ENCODE measurements at places on chromosomes 3 and 15.

DNA sequence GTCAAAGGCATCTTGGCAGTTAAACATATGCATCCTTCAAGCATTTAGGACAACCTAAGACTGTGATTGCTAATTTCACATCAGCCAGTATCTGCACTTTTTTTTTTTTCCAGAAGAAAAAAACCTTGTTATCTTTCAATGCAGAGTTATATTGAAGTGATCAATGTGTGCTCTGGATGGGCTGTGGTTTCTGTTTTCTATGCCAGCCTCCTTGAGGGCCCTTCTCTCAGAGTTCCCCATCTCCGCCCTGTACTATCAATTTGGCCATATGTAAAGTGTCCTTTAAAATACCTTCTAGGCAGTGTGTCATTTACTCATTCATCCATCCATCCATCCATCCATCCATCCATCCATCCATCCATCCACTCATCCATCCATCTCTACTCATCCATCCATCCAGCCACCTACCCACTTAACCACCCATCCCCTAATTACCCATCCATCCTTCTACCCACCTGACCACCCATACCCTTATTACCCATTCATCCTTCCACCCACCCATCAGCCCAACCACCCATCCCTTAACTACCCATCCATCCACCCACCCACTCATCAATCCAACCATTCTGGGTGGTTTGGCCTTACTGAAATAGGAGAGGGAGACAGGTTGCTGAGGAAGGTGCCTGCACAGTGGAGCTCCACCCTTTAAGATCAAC lies 322.1 kb downstream of the CHST2 start:
- DNase-seq = no peak

- no peak for DNase-seq
Observed at GRCh38 chr3:173743111-173743510, 345.6 kb downstream of the NLGN1 start.

DNA sequence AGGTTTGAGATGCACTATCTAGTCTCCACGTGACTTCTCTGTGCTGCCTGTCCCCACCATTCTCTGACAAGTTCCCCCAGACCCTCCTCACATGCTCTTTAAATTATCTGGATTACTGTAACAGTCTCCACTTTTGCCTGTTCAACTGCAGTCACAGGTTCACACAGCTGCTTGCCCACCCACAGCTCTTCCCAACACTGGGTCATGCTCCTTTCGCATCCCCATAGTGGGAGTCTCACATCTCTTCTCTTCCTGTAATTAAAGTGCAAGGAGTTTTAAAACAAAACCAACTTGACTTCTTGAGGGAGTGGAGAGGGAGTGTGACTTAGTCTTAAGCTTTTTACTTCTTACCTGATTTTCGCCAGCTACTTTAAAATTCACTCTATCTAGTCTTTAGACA lies 178.8 kb downstream of the PLCL2 start:
- no peak for DNase-seq

DNA sequence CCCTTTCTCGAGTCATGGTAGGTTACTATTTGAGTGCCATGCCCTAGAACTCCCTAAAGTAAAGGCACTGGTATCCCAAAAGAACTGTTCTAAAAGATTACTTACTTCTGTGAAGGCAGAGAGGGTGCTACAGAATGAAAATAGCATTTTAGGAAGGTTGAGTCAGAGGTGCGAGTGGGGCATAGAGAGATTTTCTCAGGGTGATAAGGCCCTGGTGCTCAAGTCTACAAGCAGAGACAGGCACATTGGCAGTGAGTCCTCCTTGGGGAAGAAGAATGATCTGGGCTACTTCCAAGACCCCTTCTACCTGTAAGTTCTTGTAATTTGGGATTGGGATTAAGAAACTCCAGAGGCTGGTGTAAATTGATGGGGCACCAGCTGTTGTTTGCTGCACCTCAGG lies 96.7 kb downstream of the AKAP13 start:
- DNase-seq = no peak

GRCh38 chr3:56915966-56916586 lies 114.3 kb upstream of the ARHGEF3 start:
- no peak for DNase-seq

DNA sequence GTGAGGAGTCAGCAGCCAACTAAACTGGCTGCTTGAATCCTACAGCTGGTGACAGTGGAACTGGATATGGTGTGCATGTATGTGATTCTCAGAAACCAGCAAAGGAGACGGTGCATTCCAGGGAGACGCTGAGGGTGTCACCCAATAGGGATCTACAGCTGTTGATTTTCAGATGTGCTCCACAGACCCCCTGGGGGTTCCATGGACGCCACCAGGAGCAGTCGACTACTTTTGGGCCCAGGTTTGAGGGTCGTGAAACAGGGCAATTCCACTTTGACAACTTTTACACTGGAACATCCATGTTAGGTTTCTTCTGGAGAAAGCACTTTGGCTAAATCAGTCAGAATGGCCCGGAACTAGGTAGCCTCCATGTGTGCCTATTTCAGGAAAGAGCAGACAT lies 71.5 kb upstream of the MEX3B start:
- no peak for DNase-seq

- DNase-seq = no peak
Observed at GRCh38 chr3:48067271-48067670, 51.1 kb upstream of the MAP4 start.

GRCh38 chr15:79919090-79919748 lies 22.4 kb upstream of the MTHFS start:
- DNase-seq = no peak

- DNase-seq = no peak
Observed at GRCh38 chr15:90860450-90860849, 7.9 kb upstream of the FURIN start.

GRCh38 chr3:70090322-70090913 lies 90.9 kb downstream of the SAMMSON start:
- no peak for DNase-seq

DNA sequence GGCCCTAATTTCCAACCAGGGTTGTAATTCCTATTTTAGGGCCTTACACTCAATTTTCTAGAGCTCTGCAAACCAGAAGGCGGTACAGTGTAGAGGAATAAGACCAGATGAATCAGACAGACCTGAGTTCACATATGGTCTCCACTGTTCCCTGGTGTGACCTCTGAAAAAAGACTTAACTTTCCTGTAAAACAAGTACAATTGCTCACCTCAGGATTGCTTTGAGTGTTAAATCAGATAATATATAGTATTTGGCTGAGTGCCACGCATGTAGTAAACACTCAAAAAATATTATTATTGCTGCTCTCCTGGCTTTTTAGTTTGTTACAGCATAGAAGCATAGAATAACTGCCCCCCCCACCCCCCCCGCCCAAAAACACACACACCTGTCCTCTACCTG lies 51.0 kb upstream of the STT3B start:
- no peak for DNase-seq

Data from SJSA1 (cell line).